ENCODE measurements at places on chromosomes 5 and 9.

GRCh38 chr5:15255576-15255975 is 244.4 kb upstream of the FBXL7 start:
- H3K27me3 ChIP-seq, result no peaks in the 10 kb centered on the region
- no peak overlapping the region for H3K4me3 ChIP-seq
- no peaks in the 10 kb centered on the region for H3K4me1 ChIP-seq
- no peaks in the 10 kb centered on the region for H3K36me3 ChIP-seq

GRCh38 chr5:36744773-36745589 is 131.6 kb upstream of the NIPBL start:
- ATAC-seq, result peak; percentile 79
- peak overlapping the region; percentile 68 for H3K27ac ChIP-seq
- no peaks in the 10 kb centered on the region for H3K36me3 ChIP-seq

- H3K4me1 ChIP-seq, result no peaks in the 10 kb centered on the region
- H3K36me3 ChIP-seq, result no peaks in the 10 kb centered on the region
- no peak overlapping the region for H3K4me3 ChIP-seq
- no peak overlapping the region for H3K27ac ChIP-seq
Observed at GRCh38 chr9:108467653-108468324, 388.0 kb downstream of the ACTL7B start.

DNA sequence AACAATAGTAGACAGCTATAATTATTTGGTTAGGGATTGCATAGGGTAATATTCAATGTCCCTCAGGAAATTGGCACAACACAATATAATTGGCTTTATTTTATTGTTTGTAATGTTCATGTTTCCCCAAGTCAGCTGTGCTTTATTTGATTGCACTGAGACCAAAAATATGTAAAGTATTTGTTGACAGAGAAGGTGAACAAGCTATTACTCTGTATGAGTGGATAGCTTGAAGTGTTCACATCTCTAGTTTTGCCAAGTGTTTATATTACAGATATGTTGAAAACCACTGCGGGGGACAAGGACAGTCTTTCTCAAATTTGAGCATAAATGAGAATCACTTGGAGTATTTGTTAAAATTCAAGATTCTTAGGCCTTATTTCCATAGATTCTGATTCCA is 83.3 kb downstream of the RAB3C start:
- H3K27ac ChIP-seq, result no peak overlapping the region
- H3K36me3 ChIP-seq, result no peaks in the 10 kb centered on the region
- ATAC-seq, result no peak
- no peaks in the 10 kb centered on the region for H3K27me3 ChIP-seq

DNA sequence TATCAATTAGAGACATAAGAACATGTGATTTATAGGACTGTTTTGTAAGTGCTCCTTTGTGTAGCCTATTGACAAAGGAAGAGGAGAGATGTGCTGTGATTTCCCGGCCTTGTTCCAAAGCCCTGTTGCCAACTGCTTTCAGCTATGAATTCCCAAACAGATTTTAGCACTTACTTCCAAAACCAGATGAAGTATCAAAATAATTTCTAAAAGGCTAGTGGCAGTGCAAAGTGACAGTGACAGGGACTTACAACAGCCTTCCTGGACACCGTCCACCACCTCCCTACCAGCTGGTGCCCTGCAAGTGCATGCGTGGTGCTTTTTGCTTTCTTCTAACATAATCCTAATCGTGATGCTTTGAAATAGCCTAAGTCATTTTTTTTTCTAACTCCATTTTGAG is 254.1 kb upstream of the ACTBL2 start:
- ATAC-seq, result no peak
- H3K4me3 ChIP-seq, result no peak overlapping the region
- no peak overlapping the region for H3K27ac ChIP-seq
- no peaks in the 10 kb centered on the region for H3K36me3 ChIP-seq
- H3K4me1 ChIP-seq, result no peaks in the 10 kb centered on the region

GRCh38 chr9:98288881-98289280 is 33.4 kb upstream of the TBC1D2 start:
- H3K4me3 ChIP-seq, result no peak overlapping the region
- H3K27me3 ChIP-seq, result peaks cover 11% of the 10 kb centered on the region
- no peaks in the 10 kb centered on the region for H3K36me3 ChIP-seq
- no peak for ATAC-seq
- H3K4me1 ChIP-seq, result no peaks in the 10 kb centered on the region
- no peak overlapping the region for H3K27ac ChIP-seq

DNA sequence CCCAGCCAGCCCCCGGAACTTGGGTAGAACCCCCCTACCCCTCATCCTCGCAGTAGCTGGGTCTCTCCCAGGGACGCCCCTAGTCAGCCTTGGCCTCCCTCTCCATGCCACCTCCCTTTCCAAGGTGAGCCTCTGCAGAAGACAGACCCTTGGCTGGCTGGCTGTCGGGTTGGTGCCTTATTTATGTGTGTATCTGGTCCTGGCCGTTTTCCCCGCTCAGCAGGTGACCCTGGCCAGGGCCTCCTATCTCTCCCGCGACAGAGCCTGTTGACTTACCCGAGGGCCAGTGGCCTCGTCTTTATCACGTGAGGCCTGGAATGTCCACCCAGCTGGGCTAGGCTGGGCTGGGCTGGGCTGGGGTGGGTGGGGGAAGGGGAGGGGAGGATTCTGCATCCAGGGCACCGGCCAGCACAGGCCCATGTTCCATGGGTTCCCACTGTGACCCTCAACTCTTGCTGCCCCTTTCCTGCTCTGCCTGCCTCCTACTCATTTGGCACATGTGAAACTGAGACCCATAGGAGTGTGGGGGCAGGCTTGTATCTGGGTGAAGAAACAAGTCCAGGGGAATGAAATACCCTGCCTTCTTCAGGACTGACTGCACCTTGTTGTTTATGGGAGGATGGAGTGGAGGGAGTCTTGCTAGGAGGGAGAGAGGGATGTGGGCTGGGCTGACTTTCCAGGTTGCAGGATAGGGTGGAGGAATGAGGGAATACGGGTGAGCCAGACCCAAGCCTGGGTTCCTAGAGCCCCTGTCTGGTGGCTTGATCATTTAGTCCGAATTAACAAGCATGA is 3.1 kb downstream of the CXXC5 start:
- peaks cover 67% of the 10 kb centered on the region for H3K4me1 ChIP-seq
- H3K36me3 ChIP-seq, result peaks cover 8% of the 10 kb centered on the region
- no peak for ATAC-seq
- H3K4me3 ChIP-seq, result peak overlapping the region; percentile 92
- H3K27me3 ChIP-seq, result no peaks in the 10 kb centered on the region

DNA sequence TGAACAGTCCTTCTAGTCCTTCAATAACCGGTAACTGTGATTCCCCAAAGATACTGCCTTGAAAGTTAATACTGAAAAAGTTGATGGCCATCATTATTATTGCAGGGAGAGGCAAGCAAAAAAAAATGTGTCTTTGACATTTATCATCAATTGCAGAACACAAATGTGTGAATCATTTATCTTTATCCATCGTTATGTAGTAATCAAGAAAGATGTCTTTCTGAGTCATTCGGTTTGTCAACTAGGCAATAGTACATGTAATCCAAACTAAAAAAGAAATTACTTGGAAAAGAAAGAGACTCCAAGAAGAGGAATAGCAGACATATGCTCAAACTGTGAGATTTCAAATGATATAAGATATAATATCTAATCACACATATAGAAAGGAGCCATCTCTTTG is 473.0 kb downstream of the CETN3 start:
- H3K36me3 ChIP-seq, result no peaks in the 10 kb centered on the region
- H3K27ac ChIP-seq, result no peak overlapping the region
- peaks cover 16% of the 10 kb centered on the region for H3K4me1 ChIP-seq

GRCh38 chr9:109994141-109994540 is 213.8 kb downstream of the C9orf152 start:
- H3K27me3 ChIP-seq, result no peaks in the 10 kb centered on the region
- no peak for ATAC-seq
- peak overlapping the region; percentile 68 for H3K27ac ChIP-seq
- no peak overlapping the region for H3K4me3 ChIP-seq

DNA sequence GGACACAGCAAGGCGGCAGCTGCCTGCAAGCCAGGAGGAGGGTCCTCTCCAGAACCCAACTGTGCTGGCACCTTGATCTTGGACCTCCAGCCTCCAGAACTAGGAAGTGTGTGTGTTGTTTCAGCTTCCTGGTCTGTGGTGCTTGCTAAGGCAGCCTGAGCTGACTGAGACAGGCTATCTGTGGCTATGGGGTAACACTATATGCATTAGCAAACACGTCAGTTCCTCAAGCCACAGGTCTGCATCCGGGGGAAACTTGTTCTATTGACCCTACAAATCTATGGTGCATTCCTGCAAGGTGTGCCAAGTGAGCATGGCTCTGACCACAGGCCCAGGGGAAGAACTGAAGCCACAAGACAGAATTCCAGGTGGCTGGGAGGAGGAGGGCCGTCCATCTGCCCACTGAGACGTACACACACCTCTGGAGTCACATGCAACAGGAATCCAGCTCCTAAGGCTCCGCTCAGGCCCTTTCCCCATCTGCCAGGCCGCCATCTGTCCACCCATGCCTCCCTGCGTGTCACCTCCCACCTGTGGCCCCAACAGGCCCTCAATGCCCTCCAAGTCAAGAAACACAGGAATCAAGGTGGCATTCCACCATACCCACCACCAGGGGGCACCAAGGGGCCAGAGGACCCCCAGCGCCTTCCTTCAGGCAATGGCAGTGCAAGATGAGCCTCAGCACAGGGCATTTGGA is 174.9 kb downstream of the ROR2 start:
- peak; percentile 70 for ATAC-seq
- H3K4me3 ChIP-seq, result no peak overlapping the region
- peaks cover 6% of the 10 kb centered on the region for H3K4me1 ChIP-seq
- H3K27ac ChIP-seq, result no peak overlapping the region

DNA sequence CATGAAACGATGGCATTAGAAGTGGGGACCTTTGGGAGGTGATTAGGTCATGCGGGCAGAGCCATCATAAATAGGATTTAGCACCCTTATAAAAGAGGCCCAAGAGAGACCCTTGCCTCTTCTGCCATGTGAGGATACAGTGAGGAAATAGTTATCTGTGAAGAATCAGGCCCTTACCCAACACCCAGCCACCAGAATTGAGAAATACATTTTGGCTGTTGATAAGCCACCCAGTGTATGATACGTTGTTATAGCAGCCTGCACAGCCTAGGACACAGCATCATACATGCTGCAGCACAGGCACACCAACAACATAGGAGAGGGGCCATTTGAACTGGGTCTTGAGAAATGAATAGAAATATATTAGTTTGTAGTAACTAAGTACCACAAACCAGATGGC is 8.0 kb upstream of the MAMDC2 start:
- no peaks in the 10 kb centered on the region for H3K4me1 ChIP-seq
- no peaks in the 10 kb centered on the region for H3K36me3 ChIP-seq
- H3K27me3 ChIP-seq, result peaks cover 17% of the 10 kb centered on the region
- no peak for ATAC-seq
- H3K27ac ChIP-seq, result no peak overlapping the region
- no peak overlapping the region for H3K4me3 ChIP-seq

- H3K36me3 ChIP-seq, result no peaks in the 10 kb centered on the region
- no peak overlapping the region for H3K4me3 ChIP-seq
- no peaks in the 10 kb centered on the region for H3K27me3 ChIP-seq
- H3K4me1 ChIP-seq, result no peaks in the 10 kb centered on the region
Observed at GRCh38 chr5:33010846-33011245, 299.7 kb downstream of the NPR3 start.

- no peaks in the 10 kb centered on the region for H3K4me1 ChIP-seq
- no peak overlapping the region for H3K27ac ChIP-seq
- no peak for ATAC-seq
- peaks cover 2% of the 10 kb centered on the region for H3K27me3 ChIP-seq
- no peak overlapping the region for H3K4me3 ChIP-seq
Observed at GRCh38 chr5:131957721-131958441, 12.4 kb upstream of the MEIKIN start.

DNA sequence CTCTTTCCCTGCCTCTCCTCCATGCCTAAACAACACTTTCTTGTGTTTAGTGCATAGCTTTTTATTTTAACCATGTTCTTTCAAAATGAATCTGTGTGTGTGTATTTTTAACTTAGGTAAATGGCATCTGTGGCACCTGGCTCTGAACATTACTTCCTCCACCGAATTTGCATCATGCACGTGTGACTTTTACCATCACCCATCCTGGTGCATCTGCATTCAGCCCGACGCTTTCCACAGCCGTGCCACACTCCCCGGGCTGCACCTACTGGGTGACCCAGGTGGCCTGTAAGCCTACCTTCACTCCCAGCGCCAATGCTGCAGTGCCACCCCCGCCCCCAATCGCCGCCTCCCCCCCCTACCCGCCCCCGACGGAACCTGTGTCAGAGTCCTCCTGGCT is 12.7 kb upstream of the FCN1 start:
- ATAC-seq, result peak; percentile 72
- peaks cover 34% of the 10 kb centered on the region for H3K4me1 ChIP-seq
- H3K4me3 ChIP-seq, result peak overlapping the region; percentile 19
- no peak overlapping the region for H3K27ac ChIP-seq

GRCh38 chr5:112570708-112571444 is 151.8 kb upstream of the EPB41L4A start:
- no peaks in the 10 kb centered on the region for H3K36me3 ChIP-seq
- no peaks in the 10 kb centered on the region for H3K4me1 ChIP-seq
- H3K27me3 ChIP-seq, result peaks cover 7% of the 10 kb centered on the region
- no peak overlapping the region for H3K4me3 ChIP-seq
- ATAC-seq, result no peak
- H3K27ac ChIP-seq, result no peak overlapping the region

- H3K4me3 ChIP-seq, result no peak overlapping the region
- no peaks in the 10 kb centered on the region for H3K27me3 ChIP-seq
- no peaks in the 10 kb centered on the region for H3K36me3 ChIP-seq
- H3K4me1 ChIP-seq, result no peaks in the 10 kb centered on the region
- no peak for ATAC-seq
- no peak overlapping the region for H3K27ac ChIP-seq
Observed at GRCh38 chr9:16521868-16522411, 348.5 kb downstream of the BNC2 start.

DNA sequence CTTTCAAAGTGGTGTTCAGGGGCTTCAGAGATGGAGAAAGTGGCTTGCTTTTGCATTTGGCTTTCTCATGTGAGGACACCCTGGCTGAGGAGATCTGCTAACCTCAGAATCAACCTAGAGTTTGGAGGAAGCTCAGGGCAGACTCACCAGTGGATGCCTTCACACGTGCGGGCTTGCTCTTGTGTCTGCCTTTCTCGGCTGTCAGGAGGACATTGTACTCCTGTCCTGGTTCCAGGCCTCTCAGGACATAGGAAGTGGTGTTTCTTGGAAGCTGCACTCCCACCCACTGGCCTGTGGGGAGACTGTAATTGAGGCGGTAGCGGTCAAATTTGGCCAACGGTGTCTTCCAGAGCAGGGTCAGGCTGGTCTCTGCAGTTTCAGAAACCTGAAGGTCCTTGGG is 44.5 kb downstream of the TNC start:
- no peaks in the 10 kb centered on the region for H3K4me1 ChIP-seq
- ATAC-seq, result no peak
- H3K27ac ChIP-seq, result no peak overlapping the region
- no peak overlapping the region for H3K4me3 ChIP-seq
- no peaks in the 10 kb centered on the region for H3K36me3 ChIP-seq

DNA sequence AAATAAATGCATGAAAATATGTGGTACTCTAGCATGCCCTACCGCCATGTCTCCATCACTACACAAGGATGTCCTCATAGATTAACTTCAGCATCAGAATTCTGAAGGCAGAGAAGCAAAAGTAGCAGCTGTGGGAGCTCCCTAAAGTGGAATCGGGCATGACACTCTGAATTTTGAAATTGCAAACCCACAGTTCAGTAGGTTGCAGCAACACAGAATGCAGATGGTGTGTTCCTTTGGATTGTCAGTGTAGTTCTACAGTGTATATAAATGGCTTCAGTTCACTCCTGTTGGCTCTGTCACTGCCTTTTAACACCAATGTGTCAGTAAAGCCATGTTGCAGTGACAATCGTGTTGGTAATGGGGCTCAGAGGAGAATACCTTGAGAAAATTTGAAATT is 973.6 kb upstream of the WWC1 start:
- H3K4me1 ChIP-seq, result no peaks in the 10 kb centered on the region
- no peaks in the 10 kb centered on the region for H3K27me3 ChIP-seq
- no peak for ATAC-seq
- no peak overlapping the region for H3K27ac ChIP-seq

Measured in stimulated activated memory B cell treated with anti-CD40 and anti-IgM and Interleukin-4, amounts not matched to agents 10 μg/mL and 1 μg/mL and 100 μg/mL, for 72 hours (primary cell).